ENCODE measurements at places on chromosomes 1 and 21. TPM values are rescaled to one million over a fixed set of nuclear protein-coding genes. Genes with fewer than 3 reads are reported as not detected.

DNA sequence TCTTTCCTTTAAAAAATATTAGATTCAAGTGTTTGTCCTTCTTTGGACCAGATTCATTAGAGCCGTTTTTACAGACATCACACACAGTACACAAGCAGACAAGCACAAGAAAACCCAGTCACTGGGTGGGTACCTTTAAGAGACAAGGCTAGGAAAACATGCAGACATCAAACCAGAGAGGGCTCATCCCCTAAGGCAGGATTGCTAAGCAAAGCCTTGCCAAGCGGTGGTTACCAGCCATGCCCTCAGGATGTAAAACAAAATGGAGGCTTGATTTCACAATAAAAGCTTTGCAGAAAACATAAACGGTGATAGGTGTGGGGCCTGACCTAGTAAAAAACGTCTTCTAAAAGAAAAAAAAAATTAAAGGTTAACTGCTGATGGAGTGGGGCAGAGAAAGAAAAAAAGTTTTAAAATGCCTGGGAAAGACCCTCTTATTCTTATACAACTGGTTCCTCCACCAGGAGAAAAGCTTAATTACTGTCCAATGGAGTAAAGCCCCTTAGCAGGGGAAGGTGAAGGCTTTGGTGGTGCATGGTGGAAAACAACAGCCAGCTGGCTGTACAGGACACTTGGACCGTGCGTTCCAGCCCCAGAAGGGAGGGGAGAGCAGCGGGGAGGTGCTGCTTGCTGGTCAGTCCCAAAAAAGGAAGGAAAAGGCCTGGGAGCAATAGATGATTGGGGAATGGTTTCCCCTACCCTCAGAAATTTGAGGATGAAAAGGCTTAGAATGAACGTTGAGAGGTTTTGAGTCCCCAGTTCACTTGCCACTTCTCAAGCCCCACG lies 30.4 kb upstream of the FMO1 start:
- no peak for DNase-seq

The TAF13 gene
- 50.9 TPM for total RNA-seq

The CFAP126 gene
- not detected for total RNA-seq

The RXRG gene
- not detected for total RNA-seq

The SPRR3 gene
- total RNA-seq = not detected

The RNU1-1 gene
- 1,874 TPM for total RNA-seq

The PDPN gene
- 199 TPM for total RNA-seq

The SYPL2 gene
- 2.5 TPM for total RNA-seq

The MARCKSL1 gene
- total RNA-seq = 457 TPM

DNA sequence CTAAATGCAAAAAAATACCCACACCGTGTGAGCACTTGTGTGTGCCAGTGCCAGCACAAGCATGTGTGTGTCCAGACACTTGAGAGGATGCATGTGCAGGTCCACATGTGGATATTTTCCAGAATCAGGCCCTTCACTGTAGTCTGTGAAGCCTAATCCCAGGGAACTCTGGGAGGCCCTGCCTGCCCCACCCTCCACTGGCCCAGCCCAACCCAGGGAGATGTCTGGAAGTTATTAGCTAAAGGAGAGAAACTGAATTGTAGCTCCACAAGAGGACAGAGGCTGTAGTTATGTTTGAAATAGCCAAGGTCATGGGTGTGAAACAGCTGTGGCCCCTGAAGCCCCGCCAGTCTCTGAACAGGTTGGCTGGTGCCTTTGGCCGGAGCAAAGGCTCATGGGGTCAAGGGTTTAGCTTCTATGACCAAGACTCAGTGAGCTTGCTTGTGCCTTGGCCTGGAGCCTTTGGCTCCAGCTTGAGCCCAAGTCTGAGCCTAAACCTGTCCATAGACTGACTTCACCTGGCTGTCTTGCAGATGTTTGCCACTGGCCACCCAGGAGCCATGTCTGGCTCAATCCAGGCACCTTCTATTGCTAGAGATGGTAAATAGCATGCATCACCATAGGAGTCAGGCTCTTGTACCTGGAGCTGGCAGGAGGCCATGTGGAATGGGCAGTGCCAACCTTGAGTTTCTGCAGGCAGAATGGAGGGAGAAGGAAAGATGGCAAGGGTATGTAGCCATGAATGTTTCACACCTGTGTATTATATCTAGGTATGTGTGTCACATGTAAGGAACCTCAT lies 69.9 kb downstream of the TMEM53 start:
- DNase-seq = no peak

The NUP210L gene
- total RNA-seq = not detected

GRCh38 chr1:162956922-162957321 lies 95.9 kb upstream of the CCDC190 start:
- no peak for DNase-seq

- DNase-seq = no peak
These were observed 22.1 kb upstream of the SLC44A3 start for GRCh38 chr1:94798054-94798453.

DNA sequence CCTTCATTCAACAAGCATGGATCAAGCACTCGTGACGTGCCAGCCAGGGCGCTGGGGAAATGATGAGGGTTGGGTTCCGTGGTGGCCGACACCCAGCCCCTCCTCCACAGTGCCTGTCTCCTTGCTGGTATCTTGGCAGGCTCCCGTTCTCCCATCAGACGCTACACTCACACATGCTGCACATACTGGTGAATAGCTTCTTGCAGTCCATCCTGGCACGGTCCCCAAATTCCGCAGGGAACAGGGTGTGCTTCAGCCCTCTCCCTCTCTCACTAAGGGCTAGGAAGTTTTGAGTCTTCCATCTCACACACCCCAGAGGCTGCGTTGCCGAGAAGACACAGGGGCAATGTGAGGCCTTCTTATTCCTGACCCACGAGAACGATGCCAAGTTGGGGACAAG lies 10.1 kb upstream of the MEF2D start:
- no peak for DNase-seq

DNA sequence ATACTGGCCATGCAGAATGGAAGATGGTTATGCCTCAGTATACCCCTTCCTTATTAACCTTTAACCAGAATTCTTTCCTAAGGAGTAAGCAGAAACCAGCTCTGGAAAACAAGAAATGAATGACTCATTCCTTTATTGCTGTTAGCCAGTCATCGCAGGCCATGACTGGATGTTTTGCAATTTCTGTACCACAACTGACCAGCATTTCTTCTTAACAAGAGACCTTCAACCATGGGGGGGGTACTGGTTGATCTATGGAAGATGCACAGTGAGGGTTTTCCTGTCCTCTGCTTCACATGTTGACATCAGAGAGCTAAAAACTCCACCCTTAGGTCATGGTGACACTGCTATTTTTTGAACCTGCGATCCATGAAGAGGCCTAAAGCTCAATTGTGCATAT lies 28.0 kb upstream of the RNF2 start:
- DNase-seq = no peak

The HP1BP3 gene
- total RNA-seq = 127 TPM

- DNase-seq = no peak
These were observed 169.1 kb downstream of the C1orf21 start for GRCh38 chr1:184555665-184556641.

The SEMA6C gene
- total RNA-seq = 12.3 TPM
